ENCODE measurements at places on chromosomes 1 and 21. TPM values are rescaled to one million over a fixed set of nuclear protein-coding genes. Genes with fewer than 3 reads are reported as not detected.

The GNG4 gene
- total RNA-seq: 0.88 TPM

The CRP gene
- not detected for total RNA-seq

The TSSK3 gene
- 0.90 TPM for total RNA-seq

The CHODL gene
- not detected for total RNA-seq

The S100A7 gene
- total RNA-seq: not detected

The TCHHL1 gene
- not detected for total RNA-seq

DNA sequence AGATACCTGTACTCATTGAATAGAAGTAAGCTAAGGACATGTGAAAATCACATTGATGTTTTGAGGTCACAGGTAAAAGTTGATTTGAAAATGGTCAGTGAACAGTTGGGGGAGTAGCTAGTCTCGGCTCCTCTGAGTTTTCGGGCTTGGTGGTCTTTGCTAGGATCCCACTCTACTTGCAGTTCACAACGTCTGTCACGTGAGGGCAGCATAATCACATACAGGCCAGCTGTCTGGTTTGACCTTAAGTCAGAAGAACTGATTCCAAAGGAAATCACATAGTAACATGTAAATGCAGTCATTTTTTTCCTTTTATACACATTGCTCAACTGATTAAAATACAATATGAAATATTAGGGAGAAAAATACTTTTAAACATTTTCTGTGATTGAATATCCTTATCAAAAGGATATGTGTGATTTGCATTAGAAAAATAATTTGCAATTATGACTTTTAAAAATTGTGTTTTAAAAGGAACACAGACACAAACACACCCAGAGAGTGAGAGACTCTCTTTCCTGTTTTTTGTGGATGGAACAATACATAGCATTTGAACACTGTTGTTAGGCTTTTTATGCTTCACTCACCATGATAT, 21.8 kb upstream of the PDC start:
- no peak overlapping the region for H3K4me3 ChIP-seq
- no peaks in the 10 kb centered on the region for H3K4me1 ChIP-seq
- DNase-seq: peak; percentile 53

GRCh38 chr1:164519426-164519825, 39.6 kb upstream of the PBX1 start:
- H3K36me3 ChIP-seq: no peaks in the 10 kb centered on the region
- DNase-seq: no peak
- H3K27ac ChIP-seq: no peak overlapping the region
- H3K4me3 ChIP-seq: no peak overlapping the region
- H3K4me1 ChIP-seq: no peaks in the 10 kb centered on the region

DNA sequence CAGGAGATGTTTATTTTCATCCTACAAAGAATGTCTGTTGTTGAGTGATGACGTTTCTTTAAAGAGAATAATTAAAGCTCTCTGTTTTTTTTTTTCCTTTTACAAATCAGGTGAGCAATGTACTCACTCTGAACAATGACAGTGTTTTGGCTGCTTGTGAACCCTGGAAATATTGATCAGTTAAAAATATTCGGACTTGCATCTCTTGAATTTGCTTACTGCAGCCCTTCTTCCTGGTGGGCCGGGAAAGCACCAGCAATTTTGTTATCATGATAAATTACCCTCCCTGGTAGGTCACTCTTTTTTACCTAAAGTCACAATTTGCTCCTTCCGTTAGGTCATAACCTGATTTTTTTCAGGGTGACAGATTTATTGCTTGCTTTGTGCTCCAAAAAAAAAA, 72.3 kb upstream of the NR5A2 start:
- no peak for DNase-seq
- no peak overlapping the region for H3K27ac ChIP-seq
- no peak overlapping the region for H3K4me3 ChIP-seq
- peaks cover 14% of the 10 kb centered on the region for H3K27me3 ChIP-seq
- no peaks in the 10 kb centered on the region for H3K36me3 ChIP-seq

- peaks cover 3% of the 10 kb centered on the region for H3K27me3 ChIP-seq
- H3K27ac ChIP-seq: no peak overlapping the region
- H3K4me3 ChIP-seq: no peak overlapping the region
- H3K36me3 ChIP-seq: no peaks in the 10 kb centered on the region
Observed at GRCh38 chr1:230064283-230064682, 2.8 kb upstream of the GALNT2 start.

DNA sequence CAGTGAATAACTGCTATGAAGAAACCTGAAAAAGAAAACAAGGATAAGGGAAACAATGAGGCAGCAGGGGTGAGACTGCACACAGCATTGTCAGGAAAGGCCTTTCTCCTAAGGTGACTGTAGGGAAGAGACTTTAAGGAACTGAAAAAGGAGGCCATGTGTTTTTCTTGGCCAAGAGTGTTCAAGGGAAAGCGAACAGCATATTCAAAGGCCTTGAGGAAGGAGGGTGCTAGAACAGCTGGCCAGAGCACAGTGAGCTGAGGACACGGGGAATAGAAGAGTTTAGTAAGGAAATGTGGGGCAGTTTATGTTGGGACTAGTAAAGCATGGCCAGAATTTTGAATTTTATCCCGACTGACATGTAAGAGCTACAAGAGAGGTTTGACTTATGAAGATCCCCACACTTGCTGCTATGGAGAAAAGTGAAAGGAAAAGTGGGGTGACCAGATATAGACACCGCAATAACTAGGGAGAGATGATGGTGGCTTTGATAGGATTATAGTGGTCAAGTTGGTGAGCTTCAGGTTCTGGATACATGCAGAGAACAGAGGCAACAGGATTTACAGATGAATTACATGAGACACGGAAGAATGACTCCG, 1.4 kb downstream of the RWDD2B start:
- no peaks in the 10 kb centered on the region for H3K27me3 ChIP-seq
- H3K4me1 ChIP-seq: peaks cover 25% of the 10 kb centered on the region
- H3K27ac ChIP-seq: peak overlapping the region; percentile 38
- peak overlapping the region; percentile 86 for H3K4me3 ChIP-seq
- DNase-seq: no peak

- peaks cover 3% of the 10 kb centered on the region for H3K36me3 ChIP-seq
- H3K4me1 ChIP-seq: no peaks in the 10 kb centered on the region
- H3K27ac ChIP-seq: no peak overlapping the region
Observed at GRCh38 chr1:11952455-11953109, 18.1 kb downstream of the PLOD1 start.

DNA sequence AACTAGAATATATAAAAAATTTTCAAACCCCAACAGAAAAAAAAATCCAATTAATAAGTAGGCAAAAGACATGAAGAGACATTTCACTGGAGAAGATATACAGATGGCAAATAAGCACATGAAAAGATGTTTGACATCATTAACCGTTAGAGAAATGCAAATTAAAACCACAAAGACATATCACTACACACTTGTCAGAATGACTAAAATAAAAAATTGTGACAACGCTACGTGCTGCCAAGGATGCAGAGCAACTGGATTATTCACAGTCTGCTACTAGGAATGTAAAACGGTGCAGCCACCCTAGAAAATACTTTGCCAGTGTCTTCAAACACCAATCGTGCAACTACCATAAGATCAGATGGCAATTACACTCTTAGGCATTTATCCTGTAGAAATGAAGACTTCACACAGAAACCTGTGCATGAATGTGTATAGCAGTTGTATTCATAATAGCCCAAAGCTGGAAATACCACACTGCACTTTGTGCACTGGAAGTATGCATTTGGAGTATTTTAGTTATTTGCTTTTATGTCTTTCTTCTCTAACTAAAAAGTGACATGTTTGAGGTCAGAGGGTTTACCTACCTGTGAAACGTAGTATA, 75.3 kb upstream of the PALMD start:
- peaks cover 2% of the 10 kb centered on the region for H3K27me3 ChIP-seq
- no peak overlapping the region for H3K4me3 ChIP-seq
- no peak for DNase-seq
- H3K27ac ChIP-seq: no peak overlapping the region
